CD4-positive, alpha-beta T cell treated with Interleukin-4 for 1 hour (primary cell): ENCODE measurements at places on chromosomes 16 and 17.
A peak's percentile ranks its signal among the peaks of the same experiment; 100 is the strongest.

DNA sequence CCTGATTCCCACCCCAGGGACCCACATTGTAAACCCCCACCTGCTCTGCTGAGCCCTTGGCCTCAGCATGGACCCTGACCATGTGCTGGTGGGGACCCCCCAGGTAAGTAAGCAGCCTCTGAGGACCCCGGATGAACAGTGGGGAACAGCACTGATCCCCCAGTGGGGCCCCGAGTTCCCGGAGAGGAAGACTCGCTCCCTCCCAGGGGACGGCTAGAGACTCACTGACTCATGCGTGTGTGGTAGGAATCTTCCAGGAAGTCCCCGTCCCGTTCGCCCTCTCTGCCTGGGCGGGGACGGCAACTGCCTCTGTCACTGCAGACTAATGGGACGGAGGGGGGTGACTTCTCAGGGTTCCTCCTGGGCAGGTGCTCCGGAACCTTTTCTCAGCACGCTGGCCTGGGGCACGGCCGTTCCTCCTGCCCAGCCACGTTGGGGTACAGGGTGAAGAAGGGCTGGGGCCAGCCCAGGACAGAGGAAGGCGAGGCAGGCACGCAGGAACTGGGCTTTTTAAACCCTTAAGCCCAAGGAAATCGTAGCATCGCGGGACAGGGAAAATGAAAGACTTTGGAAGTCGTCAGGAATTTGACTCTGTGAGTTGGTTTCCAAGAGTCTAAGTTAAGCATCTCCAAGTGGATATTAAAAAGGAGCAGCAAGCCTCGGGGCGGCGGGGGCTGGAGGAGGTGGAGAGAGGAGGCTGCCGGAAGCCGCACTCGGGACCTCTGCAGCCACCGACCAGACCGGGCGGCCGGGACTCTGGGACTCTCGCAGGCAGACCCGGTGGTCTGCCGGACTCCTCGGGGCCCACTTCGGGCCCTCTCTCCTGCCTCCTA lies 178.7 kb downstream of the SEC14L1 start:
- peak; percentile 75 for DNase-seq

- no peak for DNase-seq
Measured at GRCh38 chr17:74839990-74840852, 19.5 kb downstream of the GRIN2C start.

DNA sequence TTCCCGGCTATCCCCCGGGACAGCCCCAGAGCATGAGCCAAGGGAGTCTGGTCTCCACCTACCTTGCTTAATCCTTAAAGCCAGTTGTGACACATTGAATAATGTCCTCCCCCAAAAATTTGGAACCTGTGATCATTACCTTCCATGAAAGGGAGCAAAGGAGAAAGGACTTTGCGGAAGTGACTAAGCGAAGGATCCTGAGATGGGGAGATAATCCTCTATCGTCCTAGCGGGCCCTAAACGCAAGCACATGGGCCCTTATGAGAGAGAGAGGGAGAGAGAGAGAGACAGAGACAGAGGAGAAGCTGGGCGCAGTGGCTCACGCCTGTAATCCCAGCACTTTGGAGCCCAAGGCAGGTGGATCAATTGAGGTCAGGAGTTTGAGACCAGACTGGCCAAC lies 9.5 kb downstream of the SPPL2C start:
- DNase-seq: no peak

DNA sequence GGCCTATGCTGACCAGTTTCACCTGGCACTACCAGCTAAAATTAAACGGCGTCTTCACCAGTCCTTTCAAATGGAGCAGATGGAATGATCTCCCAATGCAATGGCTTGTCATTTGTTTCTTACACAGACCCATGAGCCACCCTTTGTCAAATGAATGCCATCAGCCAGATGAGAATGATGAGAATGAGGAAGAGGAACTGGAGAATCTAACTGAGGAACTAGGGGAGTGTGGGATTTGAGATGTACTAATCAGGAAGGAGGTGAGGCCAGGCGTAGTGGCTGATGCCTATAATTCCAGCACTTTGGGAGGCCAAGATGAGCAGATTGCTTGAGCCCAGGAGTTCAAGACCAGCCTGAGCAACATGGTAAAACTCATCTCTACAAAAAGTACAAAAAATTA lies 116.4 kb downstream of the HS3ST3A1 start:
- no peak for DNase-seq

DNA sequence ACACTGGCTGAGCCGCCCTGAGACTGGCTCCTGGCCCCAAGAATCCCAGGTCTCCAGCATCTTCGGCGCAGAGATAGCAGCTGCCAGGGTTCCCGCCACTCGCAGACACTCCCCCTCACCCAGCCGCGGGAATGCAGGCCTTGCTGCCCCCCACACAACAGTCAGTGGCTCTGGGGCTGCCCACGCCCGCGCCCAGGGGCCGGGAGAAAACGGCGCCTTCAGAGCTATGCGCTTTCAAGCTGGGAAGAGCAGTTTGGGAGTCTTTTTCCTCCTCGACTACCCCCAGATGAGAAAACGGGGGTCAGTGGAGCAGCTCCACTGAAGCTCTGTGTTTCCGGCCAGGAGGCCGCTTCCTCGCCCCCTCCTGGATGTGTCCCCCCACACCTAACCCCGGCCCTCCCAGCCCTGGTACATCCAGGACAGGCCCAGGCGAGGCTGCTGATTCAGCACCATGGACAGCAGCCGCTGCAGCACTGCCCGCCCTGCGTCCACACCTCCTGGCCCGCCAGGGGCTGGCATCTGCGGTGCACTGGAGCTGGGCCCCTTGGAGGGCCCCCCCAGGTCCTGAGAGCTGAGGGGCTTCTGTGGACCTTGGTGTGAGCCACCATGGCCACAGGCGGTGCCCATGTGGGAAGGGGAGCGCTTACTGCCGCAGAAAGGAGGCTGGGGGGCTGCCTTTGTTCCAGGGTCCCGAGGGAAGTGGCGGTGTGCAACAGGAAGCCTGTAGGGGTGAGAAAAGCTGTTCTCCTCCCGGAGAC lies 35.7 kb downstream of the CACNA1H start:
- DNase-seq: peak; percentile 29

DNA sequence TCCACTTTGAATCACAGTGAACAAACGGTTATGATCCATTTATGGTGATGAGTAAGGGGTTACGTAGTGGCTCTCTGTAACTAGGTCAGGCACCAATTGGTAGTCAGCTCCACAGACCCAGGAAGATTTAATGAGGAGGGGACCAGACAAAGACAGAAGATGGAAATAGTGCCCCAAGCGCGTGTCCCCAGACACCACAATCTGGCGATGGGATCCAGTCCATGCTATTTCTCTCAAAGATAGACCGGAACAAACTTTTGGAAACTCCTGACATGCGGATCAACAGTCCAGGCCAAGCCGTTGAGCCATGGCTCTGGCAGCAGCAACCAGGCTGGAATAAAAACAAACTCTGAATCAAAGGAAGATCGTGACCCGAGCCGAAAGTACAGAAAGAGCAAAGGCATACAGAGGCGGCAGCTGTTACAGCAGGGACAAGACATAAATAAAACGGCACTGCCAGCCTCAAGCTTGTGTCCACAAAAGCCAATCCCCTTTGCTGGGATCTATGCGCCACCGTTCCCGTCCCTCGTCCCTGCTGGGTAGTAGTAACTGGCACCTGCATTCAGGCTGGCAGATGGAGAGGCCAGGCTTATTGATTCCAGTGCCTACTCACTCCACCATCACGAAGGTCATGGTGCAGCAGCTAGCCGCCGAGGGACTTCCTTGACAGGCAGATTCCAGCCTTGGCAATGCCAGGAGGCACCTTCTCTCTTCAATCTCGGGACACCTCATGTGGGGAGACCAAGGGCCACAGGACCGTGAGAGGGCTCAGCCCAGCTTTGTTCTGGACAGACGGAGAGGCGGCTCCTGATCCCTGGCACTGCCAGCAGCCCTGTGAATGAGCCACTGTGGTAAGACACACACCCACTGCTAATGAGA lies 50.2 kb downstream of the CDH11 start:
- DNase-seq: no peak

DNA sequence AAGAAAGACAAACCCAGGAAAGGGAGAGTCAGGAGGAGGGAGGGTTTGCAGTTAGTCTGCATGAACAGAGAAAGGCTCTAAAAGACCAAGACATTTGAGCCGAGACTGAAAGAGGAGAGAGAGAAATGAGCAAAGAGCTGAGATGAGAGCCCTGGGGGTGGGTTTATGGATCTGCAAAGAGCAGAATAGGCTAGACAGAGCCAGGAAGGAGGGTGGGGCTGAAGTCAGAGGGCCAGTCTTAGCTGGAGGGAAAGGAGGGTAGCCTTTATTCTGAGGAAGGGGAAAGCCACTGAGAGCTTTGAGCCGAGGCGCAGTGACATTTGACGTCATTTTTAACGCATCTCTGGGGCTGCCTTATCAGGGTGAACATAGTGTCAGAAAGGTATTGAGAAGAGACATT lies 85.7 kb upstream of the CDH13 start:
- no peak for DNase-seq

GRCh38 chr16:82924075-82924854 lies 297.5 kb downstream of the CDH13 start:
- DNase-seq: peak; percentile 16

DNA sequence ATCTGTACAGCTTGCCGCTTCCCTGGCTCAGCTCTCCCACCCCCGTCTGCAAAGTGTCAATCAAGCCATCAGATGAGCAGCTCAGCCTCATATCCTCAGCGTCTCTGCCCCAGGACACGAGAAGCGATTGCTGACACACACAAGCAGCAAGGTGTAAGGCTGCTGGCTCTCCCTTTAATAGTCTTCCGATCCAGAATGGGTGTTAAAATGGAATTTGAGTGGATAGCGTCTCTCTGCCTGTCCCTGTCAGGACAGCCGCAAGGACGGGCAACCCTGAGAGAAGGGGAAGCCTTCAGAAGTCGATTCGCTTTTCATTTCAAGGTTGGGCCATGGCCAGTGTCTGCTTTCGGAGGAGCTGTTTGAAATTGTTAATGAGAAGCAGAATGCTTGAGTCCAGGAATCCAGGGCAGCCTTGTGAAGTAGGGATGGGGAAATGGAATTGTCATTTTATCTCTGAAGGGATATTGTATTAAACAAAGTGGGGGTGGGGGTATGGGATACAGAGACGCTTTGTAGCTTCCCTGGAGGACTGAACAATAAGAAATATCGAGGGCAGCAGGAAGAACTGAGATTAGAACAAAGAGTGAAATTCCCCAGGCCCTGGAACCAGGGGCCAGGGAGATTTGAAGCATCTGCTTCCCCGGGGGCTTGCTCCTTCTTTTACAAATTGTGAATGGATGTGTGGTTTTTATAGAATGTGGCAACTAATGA lies 4.7 kb upstream of the PIPOX start:
- no peak for DNase-seq

GRCh38 chr17:50919321-50920040 lies 53.3 kb upstream of the TOB1 start:
- DNase-seq: peak; percentile 94

GRCh38 chr16:69787883-69788282 lies 25.8 kb downstream of the WWP2 start:
- no peak for DNase-seq

DNA sequence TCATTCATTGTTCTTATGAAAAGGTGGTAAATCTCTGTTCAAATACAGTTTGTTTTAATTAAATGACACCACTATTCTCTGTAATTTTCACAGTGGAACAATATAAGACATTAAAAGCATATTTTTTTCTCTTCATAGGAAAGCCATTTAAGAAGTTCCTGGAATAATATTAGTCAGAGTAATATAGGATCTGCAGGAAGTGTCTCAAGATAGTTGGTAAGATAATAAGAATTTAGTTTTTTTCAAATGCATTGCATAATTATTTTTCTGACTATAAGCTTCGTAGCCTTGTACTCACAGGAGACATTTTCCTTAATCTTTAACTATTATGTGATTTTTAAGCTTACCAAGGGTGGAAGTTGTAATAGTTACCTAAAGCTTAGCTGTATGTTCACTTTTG lies 16.9 kb downstream of the STXBP4 start:
- DNase-seq: no peak

DNA sequence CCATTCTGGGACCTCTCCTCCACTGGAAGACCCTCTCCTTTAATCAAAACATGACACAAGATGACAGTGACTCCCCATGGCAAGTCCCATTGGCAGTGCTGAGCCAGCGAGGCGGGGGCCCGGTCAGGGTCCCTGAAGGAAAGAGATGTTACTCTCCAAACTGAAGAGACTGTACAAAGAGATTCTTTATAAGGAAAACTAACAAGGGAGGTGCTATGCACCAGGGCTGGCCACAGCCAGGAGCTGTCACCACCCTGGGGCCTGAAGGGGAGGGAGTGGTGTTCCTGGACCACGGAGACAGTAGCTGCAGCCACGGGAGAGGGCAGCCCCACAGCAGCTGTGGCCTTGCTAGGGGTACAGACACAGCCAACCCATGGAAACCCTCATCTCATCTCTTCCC lies 123.1 kb downstream of the XYLT1 start:
- no peak for DNase-seq

DNA sequence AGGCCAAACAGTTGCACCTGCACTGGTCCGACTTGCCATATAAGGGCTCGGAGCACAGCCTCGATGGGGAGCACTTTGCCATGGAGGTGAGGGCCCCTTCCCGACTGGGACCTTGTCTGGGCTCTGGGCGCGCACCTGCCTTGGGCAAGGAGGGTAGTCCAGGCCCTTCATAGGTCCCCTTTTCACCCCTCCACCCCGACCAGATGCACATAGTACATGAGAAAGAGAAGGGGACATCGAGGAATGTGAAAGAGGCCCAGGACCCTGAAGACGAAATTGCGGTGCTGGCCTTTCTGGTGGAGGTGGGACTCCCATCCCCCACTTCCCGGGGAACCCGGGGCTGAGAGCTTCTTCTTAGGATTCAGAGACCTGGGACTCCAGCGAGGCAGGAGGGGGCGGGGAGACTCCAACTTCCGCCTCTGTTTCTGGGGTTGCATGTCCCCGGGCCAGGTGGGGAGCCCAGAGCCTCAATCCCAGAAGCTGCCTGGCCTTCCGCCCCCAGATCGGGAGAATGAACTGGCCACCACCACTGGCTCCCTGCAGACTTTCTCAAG lies 7.8 kb downstream of the CA4 start:
- no peak for DNase-seq

- DNase-seq: no peak
Measured at GRCh38 chr17:74104921-74105320, 98.6 kb upstream of the RPL38 start.

DNA sequence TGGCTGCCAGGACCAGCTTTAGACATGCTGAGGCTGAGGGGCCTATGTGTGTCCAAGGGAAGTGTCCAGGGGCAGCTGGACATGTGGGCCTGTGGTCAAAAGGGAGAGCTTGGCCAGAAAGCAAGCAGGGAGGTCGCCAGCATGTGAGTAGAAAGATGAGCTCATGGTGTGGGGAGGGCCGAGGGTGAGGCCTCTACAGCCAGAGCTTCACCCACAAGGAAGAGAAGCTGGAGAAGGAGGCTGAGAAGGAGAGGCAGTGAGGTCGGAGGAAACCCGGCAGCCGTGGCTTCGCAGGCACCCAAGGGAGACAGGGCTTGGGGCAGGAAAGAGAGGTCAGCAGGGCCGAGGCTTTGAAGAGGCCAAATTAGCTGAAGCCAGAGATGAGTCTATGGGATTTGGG lies 4.0 kb upstream of the HSD11B2 start:
- no peak for DNase-seq

DNA sequence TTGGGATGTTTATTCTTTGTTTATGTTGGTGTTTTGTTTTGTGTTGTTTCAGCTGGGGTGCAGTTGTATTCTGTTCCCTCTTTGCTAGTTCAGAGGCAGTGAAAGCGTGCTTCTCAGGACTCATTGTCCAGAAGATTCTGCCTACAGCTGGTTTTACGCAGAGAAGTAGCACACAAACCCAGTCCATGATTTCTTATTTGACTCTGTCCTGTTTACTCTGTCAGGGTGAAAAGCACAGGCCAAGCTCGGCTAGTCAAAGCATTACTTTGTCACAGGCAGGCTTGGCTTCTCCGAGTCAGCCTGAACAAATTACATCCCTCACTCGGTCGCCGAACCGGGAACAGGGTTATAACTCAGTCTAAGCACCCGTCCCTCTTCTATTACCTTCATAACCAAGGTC lies 435.0 kb downstream of the MAF start:
- DNase-seq: no peak

GRCh38 chr17:56880133-56880532 lies 33.7 kb downstream of the TRIM25 start:
- DNase-seq: no peak
